Bronchial epithelial cell (primary cell): ENCODE measurements at places on chromosomes 6 and 20.

DNA sequence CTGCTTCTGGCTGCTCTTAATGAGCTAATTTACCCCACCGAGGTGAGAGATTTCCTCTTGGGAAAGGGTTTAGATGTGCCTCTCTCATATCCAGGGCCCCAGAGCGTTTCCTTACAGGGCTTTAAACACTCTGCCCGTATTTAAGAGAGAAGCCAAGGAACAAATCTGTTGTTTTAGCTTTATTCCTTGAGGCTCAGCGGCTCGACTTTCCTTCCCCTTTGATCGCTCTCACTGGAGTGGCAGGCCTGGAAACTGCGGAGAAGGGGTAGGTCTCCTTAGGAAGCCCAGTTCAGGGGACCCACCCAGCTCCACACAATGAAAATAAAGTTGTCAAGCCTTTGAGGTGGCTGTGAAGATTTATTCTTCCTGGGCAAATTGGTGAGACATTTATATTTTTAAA, 132.0 kb upstream of the JAG1 start:
- DNase-seq: no peak

GRCh38 chr20:31740208-31740607, 1.1 kb downstream of the TPX2 start:
- peak; percentile 73 for DNase-seq

DNA sequence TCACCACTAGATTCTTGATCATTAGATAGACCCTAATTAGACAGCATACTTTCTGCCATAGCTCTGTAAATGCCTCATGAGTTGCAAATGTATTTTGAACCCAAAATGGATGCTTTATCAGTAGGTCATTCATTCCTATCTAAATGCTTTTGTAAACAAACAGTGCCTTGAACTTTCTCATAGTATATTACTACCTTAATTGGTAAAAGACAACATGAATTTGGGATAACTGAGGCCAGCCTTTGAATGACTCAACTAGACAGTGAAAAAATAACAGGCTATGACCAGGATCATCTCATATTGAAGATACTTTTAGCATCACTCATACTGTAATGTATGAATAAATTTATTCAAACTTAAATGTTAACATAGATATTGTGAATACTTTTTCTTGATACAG, 37.0 kb upstream of the PRL start:
- DNase-seq: no peak

DNA sequence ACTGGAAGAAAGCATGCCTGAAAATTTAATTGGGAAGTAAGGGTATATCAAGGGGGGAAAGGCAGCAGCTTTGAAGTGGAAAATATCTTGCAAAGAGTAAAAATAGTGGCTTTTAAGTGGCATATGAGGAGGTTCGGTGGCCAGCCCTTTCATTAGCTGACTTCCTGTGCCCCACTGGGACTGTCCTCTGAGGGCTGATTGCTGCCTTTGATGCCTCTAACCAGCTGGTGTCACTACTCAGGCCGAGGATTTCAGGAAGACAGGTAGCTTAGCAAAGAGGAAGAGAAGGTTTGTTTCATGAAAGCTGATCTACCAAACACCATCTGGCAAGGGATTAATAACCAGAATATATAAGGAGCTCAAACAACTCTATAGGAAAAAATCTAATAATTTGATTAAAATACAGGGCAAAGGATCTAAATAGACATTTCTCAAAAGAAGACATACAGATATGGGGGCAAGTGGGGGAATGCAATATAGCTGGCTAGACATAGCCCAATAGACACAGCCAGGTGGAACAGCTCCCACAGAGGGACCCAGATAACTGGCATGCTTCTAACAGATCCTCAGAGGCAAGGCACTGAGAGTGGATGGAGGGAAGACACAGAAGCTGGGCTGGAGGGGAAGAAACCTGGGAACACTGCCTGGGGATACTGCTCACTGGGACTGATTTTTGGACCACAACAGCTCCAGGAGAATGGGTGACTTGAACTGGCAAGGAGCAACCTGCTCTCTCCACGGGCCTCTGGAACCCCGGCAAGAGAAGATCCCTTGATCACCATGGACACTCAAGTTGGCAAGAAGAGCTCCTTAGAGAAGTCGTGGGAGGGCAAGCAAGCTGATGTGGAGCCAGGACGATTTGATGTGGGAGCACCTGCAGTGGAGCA, 33.2 kb downstream of the CCN2 start:
- no peak for DNase-seq

- no peak for DNase-seq
Measured at GRCh38 chr6:13178107-13178506, 150.2 kb downstream of the TBC1D7 start.

DNA sequence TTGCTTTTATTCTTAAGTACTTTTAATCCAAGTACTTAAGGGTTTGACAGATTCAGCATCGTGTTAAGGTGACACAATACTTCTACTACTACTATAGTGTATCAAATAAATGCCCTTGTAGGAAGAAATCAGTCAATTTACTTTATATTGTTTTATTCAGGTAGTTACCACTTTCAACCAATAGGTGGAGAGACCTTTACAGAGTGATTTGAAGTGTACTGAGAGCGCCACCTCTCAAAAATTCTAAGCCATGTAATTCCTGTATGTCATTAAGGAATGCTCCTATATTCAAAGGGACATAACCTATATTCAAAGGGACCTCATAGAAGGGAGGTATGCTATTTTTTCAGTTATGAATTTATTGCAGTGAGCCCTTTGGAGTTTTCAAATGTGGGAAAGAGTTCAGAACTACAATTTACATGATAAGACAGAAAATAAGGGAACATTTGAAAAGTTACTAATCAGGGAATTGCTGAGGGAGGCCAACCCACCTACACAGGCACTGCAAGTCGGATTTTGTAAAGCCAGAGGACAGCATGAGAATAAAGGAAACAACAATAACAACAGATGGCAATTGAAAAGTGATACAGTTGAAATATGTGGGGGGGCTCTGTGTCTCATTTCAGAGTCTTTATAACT, 955.6 kb downstream of the TBC1D32 start:
- DNase-seq: peak; percentile 74

DNA sequence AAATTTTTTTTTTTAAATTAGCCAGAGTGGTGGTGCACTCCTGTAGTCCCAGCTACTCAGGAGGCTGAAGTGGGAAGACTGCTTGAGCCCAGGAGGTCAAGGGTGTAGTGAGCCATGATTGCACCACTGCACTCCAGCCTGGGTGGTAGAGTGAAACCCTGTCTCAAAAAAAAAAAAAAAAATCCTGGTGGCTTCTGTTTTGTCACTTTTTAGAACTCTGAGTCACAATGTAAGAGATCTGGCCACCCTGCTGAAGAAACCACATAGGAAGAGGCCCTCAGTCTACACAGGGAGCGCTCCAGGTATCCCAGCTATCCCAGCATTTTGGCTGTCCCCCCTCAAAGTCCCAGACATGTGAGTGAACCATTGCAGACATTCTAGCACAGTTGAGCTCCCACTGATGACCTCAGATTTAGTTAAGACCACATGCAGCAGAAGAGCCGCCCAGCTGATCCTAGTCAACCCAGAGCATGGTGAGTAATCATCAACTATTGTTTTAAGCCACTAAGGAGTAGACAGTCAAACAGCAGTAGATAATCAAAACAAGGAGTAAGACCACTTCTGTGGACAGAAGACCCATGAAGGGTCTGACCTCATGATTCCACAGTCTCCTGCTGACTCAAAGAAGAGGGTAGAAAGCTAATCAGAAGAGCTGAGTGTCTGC, 12.7 kb upstream of the ARFGEF2 start:
- DNase-seq: no peak

- DNase-seq: no peak
Measured at GRCh38 chr6:15399641-15400470, 154.0 kb downstream of the JARID2 start.

DNA sequence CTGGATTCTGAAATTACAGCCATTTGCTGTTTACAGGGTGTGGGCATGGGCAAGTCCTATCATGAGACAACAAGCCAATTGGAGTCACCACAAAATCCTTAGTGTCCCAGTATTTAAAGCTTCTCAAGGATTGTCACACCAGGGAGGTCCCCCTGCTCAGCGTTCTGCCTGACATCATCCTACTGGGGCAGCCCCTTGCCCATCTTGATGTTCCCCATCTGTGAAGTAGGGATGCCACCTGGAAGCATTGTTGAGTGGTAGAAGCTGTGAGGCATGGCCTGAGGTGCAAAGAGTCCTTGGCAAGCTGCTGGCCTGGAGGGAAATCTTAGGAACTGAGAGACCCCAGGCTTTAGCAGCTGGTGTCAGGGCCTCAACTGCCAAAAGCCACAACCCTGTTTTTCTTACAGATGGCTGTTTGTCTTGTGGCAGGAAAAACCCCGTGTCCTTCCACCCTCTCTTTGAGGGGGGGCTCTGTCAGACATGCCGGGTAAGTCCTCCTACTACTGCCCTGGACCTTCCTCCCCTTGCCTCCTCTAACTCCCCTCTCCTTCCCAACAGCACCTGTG, 23.3 kb upstream of the MAPRE1 start:
- DNase-seq: peak; percentile 60

- DNase-seq: peak; percentile 48
Measured at GRCh38 chr6:35552285-35552917, 39.7 kb upstream of the TULP1 start.

DNA sequence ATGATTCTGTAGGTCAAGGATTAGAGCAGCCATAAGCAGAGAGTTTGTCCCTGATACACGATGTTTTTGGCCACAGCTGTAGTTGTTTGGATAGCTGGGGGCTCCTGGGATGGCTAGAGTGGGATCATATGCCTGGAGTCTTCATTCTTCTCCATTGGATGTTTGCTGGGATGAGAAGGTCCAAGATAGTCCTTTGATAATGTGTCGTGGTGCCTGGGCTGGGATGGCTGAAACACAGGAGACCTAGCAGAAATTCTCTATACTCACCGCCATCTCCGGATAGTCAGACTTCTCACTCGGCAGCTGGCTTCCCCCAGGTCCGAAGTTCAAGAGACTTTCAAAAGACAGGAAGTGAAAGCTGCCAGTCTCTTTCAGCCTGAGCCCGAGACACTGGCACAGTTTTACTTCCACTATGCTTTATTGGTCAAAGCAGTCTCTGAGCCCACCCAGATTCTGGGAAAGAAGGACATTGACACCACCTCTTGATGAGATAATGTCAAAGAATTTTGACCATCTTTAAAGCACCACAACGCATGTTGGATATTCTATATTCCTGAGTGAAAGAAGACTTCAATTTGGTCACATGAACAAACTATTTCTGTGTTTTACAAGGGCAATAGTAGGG, 16.0 kb downstream of the MARCKS start:
- DNase-seq: no peak
